ENCODE measurements at places on chromosomes 1 and 21.

DNA sequence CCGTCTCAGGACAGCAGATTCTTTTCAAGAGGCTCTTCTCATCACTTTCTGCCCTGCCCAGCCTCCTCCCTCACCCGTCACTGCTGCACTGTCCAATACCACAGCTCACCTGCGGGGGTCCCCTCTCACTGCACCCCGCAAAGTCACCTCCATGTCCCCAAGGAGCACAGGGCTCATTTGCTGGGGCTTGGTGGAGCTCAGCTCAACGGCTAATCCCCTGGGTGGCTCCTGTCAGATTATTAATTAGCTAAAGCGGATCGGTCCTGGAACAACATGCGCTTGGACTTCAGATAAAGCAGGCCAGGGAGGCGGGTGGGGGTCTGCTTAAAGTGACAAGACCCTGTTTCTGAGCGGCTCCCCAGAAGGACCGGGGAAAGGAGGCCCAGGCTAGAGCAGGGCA lies 43.1 kb downstream of the CASZ1 start:
- no peak for DNase-seq

DNA sequence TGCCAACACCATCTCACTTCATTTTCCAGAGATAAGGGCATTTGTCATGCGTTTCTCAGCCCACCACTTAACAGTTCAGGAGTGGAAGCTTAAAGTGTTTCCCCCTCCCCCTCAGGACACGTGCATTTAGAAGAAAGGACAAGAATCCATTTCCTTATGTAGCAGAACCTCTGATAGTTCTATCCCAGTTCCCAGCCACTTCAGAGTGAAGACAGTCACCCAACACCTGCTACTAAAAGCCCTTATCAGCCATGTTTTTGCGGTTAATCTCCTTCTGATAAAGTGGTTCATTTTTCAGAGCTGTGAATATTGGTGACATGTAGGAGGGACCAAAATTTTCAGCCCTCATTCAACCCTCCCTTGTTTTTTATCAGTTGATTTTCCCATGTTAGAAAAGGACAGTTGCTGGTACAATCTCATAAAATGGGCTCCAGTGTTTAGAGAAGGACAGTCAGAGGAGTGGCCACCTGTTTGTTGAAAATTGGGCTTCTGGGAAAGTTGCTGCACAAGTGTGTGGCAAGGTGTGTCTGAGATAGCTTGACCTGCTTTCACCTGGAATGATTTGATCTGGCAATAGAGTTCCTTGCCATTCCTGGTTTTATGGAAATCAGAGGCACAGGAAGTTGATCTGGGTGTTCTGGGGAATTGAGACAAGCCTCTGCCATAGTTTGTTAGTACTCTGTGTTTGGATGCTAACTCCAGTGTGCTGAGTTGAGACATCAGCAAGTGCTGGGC lies 114.0 kb downstream of the PPP1R12B start:
- no peak for DNase-seq

DNA sequence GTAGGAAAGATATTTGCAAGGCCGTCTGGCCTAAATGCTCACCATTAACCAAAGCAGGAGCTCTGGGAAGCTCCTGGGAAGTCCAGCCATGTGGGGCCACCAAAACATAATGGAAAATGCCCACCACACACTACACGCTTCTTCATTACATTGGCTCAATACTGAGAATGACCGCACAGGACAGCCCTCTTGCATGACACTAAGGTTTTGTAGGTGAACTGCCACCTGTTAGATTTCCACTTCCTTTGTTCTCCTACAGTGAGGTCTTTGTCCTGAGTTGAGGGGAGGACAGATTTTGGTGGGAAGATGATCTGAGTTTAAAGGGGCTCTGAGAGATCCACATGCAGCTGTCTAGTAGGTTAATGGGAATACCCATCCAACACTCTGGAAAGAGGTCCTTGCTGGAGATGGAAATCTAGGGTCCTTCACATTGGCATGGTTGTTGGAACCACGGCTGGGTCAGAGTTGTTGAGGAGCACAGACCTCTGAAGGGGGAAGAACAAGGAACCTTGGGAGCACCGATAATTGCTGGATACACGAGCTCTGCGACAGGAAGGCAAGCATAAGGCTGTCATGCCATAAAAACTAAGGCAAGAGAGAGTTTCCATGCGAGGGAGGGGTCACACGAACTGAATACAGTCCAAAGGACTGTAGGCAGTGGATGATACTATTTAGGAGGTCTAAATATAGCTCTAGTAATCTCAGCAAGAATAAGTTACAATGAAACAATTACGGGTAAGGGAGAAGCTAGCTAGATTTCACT lies 105.5 kb upstream of the IRF2BP2 start:
- DNase-seq: no peak

DNA sequence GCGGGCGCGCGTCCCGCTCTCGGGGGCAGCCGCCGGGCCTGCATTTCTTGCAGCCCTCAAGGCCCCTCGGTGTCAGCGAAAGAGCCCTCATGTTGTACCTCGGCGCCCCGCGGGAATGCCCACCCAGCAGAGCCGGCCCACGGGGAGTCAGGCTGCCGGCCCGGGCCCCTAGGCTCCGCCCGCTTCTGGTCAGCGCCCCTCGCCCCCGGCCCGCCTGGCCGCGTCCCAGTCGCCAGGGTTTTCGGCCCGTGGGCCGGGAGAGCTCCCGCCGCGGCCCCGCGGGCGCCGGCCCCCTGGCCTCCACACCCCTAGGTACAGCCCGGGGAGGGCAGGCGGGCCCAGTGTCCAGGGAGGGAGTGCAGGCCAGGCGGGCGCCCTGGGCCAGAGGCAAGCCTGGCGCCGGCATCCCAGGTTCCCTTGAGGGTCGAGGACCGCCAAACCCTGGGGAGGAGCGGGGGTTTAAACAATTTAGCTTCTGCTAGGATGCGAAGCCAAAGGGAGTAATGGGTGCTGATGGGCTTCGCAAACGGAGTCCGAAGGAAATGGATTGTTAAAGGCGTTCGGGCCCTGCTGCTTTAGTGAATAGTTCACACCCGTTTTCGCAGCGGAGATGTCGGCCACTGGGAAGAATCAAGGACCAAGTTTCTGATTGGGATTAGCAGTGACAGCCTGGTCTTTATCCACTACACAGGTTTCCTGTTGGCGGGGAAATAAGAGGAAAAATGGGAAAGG lies 486 bp upstream of the KCNA3 start:
- no peak for DNase-seq

DNA sequence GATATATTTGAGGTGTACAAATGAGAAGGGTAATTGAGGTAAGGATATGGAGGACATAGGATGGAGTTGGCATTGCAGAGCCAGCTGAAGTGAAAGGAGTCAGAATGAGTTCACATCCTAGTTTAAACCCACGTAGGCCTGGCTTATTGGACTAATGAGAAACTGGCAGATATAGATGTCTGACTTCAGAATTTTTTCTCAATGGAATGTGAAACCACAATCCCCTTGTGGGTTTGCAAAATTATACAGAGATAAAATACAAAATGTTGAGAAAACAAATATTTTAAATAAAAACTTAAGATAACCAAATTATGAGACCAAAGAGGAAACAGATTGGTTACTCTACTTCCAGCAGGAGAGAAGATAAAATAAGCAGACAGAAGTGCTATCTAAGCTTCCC lies 277.4 kb upstream of the LRRC7 start:
- no peak for DNase-seq

GRCh38 chr1:194341587-194341986 lies 1155.2 kb upstream of the B3GALT2 start:
- no peak for DNase-seq

DNA sequence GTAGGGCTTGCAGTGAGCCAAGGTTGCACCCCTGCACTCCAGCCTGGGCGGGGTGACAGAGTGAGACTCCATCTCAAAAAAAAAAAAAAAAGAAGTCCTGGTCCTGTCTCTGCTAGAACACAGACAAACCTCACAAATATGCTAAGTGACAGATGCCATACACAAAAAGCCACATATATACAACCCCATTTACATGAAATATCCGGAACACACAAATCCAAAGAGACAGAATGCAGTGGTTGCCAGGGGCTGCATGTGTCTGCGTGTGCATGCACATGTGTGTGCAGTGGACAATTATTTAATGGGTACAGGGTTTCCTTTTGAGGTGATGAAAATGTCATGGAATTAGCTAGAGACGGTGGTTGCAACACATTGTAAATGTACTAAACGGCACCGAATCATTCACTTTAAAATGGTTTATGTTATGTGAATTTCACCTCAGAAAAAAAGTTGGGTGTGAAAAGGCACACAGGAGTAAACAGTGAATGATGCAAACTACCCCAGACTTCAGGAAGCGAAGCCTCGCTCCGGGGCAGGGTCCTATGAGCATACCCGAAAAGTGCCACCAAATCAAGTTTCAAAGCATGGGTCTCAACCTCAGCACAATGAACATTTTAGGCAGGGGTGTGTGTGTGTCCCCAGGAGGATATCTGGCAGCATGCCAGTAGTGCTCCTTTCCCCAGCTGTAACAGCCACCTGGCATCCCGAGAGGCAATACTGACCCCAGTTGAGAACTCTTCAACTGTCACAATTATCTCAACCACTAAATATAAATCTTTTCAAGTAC lies 48.3 kb downstream of the GNB1 start:
- no peak for DNase-seq

DNA sequence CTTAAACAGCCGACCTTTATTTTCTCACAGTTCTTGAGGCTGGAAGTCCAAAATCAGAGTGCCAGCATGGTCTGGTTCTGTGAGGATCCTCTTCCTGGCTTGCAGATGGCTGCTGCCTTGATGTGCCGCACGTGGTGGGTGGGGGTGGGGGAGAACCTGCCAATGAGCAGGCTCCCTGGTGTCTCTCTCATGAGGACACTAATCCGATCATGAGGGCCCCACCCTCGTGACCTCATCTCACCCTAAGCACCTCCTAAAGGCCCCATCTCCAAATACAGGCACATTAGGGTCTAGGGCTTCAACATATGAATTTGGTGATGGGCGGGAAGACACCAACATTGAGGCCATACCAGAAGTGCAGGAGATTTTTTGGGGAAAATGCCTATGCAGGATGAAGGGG lies 37.8 kb downstream of the ACTN2 start:
- DNase-seq: no peak

All from NCI-H2081 (cell line).